ENCODE measurements at places on chromosomes 1 and 21. TPM values are rescaled to one million over a fixed set of nuclear protein-coding genes. Genes with fewer than 3 reads are reported as not detected.

The ATP1A2 gene
- not detected for total RNA-seq

DNA sequence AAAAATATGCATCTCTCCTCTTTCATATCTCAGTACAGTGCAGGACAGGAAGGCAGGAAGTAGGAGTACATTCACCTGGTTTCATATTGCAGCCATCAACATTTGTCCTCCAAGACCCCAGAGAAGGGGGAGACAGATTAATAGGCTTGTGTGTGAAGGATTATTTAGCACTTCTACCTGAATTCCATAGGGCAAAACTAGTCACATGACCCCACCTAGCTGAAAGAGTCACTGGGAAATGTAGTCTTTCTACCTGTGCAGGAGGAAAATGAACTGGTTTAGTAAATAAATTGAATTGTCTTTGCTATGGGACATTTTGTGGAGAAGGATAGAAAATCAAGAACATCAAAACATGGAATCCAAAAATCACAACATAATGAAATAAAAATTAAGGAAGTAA lies 13.9 kb upstream of the TRIM33 start:
- DNase-seq, result peak; percentile 19

GRCh38 chr1:163161841-163162240 lies 40.9 kb downstream of the RGS5 start:
- no peak for DNase-seq

DNA sequence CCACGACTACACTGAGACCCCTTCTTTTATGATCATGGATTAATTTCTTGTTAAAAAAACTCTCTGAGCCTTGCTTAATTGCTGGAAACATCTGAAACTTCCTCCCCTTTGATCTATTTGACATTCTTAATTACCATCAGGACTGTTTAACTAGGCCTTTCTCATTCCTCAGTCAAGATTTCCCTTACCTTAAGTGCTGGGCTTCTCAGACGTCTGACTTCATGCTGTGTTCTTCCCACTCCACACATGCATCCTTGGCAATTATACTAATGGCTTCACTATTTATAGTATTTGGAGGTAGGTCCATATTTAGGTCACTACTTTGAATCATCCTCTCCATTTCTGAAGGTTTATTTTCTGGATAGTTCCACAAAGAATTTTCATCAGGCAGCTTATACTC lies 341.3 kb upstream of the TMPRSS15 start:
- no peak for DNase-seq

GRCh38 chr1:32828341-32828740 lies 10.9 kb downstream of the S100PBP start:
- DNase-seq, result no peak

DNA sequence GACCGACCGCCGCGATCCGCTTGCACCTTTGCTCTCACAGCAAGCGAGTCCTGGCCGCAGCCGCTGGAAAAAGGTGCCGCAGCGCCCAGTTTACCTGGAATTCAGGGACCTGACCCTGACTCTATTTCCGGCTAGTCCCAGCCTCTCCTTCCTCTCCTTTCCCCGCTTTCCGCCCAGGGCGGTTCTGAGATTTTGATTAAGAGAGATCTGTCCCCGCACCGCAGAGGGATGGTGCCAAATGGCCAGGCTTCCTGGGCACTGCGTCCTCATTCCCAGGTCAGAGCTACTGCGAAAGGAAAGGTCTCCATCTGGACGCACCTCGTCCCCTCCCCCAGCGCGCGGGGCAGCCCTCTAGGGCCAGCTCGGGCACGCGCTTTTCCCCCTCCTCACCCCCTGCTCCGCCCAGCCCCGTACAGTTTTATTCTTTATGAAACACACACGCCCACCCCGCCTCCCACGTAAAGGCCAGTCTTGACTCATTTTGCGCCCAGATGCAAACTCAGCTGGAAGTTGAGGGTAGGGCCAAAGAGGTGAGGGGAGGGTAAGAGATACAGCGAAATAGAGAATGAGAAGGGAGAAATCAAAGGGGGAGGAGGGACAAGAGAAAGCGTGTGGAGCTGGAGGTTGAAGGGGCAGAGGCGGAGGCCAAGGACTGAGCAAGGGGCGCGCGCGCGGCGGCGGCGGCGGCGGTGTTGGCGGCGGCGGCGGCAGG lies 411.8 kb upstream of the ESRRG start:
- no peak for DNase-seq

Data from OCI-LY7 (cell line).